NCI-H2029 (cell line): ENCODE measurements at places on chromosomes 16 and 17.

- no peak for DNase-seq
Observed at GRCh38 chr16:11799509-11800381, 2.7 kb upstream of the ZC3H7A start.

GRCh38 chr17:49928837-49929475 lies 40.0 kb upstream of the DLX4 start:
- DNase-seq, result no peak

- no peak for DNase-seq
Observed at GRCh38 chr17:7440113-7440833, 961 bp downstream of the FGF11 start.

GRCh38 chr17:28575126-28575795 lies 1.4 kb downstream of the ALDOC start:
- no peak for DNase-seq

GRCh38 chr17:61005358-61005757 lies 327.7 kb downstream of the BCAS3 start:
- no peak for DNase-seq

DNA sequence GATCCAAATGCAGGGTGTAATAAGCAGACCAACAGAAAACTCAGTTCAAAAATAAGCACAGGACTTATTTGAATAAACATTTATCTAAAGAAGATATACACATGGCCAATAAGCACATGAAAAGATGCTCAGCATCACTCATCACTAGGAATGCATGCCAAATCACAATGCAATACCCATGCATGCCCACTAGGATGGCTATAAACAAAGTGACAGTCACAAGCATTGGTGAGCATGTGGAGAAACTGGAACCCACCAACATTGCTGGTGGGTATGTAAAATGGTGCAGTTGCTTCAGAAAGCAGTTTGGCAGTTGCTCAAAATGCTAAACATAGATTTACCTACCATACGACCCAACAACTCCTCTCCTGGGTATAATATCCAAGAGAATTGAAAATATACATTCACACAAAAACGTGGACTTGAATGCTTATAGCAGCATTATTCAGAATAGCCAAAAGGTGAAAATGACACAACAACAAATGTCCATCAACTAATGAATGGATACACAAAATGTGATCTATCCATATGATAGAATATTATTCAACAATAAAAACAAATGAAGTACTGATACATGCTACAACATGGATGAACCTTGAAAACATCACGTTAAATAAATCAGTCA lies 20.1 kb downstream of the UBE2O start:
- no peak for DNase-seq

GRCh38 chr17:36812762-36813161 lies 124.5 kb upstream of the LHX1 start:
- DNase-seq, result no peak

- DNase-seq, result no peak
Observed at GRCh38 chr16:50248845-50249244, 17.5 kb upstream of the ADCY7 start.

DNA sequence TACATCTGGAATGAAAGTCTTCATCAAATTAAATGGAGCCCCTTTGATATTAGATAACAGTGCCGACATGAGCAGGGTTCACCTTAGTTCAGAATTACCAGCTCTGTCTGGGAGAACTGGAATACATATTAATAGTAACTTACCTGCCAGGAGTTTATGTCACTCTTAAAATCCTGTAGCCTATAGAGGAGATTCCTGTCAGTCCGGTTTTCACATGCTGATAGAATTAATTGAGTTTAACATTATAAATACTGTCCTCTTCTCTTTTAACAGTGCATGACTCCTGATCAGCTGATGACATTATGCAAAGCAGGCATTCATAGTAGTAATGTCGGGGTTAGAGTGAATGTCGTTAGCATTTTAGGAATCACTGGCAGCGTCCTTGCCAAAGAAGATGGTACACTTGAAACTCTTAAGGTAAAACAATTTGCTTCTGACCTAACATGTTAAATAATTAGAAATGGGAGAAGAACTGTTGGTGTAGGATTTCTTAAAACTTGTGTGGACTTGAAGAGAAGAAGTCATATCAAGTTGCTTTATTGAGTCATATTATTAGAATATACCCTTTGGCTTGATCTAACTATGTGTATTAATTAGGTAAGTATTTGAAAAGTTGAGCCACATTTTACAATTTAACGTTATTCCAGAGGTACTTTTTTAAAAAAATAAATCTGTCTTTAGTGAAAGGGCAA lies 34.3 kb downstream of the HEATR3 start:
- DNase-seq, result no peak

- no peak for DNase-seq
Observed at GRCh38 chr16:70253291-70254106, 1.8 kb upstream of the EXOSC6 start.

- no peak for DNase-seq
Observed at GRCh38 chr17:7177954-7178477, 1.2 kb downstream of the ASGR1 start.

DNA sequence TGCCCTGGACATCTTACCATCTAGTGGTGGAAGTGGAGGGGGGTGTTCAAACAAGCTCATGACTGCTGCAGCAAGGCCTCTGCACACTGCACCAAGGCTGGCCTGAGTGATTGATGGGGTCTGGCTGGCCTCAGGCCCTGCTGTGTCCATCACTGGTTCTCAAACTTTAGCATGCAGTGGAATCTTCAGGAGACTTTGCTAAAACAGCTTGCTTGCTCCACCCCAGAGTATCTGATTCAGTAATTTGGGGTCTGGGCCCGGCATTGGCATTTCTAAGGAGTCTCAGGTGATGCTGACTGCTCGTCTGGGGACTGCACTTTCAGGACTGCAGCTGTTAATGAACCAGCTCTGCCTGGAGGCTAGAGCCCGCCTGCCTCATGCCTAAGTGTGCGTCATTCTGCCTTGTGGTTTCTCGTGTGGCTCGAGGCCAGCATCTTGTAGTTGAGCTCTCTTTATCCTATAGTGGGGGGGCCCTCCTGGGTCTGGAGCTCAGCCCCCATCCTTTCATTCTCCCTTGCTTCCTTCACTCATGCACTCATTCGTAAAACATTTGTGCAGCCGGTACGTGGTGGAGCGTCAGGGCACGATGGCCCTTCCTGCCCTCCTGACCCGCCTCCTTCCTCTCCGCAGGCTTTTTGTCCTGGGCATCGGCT lies 4.1 kb downstream of the MGAT5B start:
- DNase-seq, result no peak

GRCh38 chr17:32793841-32794240 lies 83.1 kb downstream of the MYO1D start:
- no peak for DNase-seq

- no peak for DNase-seq
Observed at GRCh38 chr17:19579192-19579761, 45.6 kb downstream of the SLC47A1 start.

- DNase-seq, result no peak
Observed at GRCh38 chr16:77330332-77331042, 104.3 kb downstream of the ADAMTS18 start.

- DNase-seq, result no peak
Observed at GRCh38 chr17:79028496-79029326, 4.7 kb downstream of the C1QTNF1 start.

DNA sequence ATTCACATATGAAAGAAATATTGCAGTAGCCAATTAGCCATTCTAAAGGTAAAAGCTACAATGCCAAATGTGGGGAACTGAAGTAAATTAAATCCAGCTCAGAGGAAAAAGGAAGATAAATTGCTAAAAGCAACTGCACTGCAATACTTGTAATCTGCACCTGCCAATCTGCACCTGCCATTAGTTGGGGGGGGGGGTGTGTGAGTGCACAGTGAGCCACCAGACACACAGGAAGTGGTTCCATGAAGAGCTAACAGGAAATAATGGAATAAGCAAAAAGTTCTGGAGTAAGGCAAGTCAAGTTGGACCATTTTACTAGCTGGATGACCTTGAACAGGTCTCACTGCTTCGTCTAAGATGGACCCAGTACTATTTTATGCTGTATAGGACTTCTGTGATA lies 191.8 kb downstream of the PARN start:
- peak; percentile 43 for DNase-seq

GRCh38 chr16:369866-370436 lies 387 bp downstream of the MRPL28 start:
- no peak for DNase-seq

DNA sequence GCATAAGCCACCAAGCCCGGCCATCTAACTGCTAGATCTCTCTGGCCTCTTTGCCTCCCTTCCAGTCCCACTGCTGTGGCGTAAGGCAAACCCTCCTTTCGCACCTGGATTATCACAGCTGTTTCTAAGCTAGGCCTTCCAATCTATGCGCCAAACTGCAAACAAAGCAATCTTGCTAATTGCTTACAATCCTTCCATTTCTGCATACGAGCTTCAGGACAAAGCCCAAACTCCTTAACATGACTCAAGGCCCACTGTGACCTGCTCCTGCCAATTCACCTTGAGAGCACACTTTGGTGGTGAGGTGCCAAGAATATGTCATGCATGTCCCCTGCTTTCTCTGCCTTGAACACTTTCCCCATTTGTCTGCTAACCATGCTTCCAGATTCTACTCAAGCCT lies 6.0 kb upstream of the ARL5C start:
- no peak for DNase-seq

DNA sequence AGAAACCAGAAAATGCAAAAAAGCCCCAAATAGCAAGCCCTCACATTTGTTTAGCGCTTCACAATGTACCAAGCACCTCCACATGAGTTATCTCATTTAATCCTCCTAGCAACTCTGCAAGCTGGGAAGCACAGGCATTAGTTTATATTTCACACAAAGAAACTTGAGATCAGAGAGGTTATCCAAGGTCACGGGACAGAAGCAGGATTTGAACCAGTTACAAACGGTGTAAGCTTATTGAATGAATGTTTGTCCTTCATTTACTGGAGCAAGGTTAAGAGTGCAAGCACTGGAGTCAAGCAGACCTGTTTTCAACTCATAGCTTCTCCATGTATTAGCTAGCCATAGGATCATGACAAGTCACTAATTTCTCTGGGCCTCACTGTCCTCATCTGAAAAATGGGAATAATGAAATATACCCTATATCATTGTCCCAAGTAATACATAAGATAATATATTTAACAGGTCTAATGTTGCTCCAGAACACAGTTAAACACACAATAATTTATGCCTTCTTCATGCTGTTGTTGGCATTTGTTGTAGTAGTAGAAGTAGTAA lies 6.1 kb upstream of the HLF start:
- no peak for DNase-seq

DNA sequence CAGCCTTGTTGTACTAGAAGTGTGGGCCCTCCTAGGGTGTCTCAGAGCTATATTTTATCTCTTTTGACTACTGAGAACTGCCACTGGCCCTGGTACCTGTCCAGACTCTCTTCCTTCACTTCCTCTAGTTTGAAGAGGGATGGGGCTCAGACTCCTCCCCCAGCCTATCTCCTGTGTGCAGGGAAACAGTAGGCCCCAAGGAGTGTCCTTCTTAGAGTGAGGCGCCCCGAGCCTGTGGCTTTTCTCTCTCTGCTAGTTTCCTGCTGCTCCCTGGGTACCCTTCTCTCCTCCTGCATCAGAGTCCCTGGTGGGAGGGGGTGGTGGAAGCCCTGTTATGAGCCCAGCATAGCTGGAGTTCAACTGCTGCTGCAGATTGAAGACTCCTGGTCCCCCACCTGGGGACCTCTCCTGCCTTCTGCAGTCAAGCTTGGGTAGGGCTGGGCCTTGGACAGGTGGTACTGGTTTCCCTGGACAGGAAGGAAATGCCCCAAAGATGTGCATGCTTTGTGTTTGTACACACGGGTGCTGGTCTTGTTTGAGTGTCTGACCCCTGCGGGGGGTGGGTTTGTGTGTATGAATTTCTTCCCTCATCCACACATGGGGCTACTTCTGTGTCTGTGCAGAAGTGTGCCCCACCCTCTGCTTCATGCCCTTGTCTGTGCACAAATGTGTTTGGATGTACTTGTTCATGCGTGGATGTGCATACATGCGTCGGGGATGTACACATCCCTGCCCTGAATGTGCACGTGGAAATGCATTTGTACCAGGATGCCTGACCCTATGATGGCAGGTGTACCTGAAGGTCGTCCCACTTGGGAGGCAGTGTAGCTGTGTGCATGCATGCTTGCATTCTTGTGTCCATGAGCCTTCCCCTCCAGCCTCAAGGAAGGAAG lies 6.9 kb downstream of the RARA start:
- no peak for DNase-seq

DNA sequence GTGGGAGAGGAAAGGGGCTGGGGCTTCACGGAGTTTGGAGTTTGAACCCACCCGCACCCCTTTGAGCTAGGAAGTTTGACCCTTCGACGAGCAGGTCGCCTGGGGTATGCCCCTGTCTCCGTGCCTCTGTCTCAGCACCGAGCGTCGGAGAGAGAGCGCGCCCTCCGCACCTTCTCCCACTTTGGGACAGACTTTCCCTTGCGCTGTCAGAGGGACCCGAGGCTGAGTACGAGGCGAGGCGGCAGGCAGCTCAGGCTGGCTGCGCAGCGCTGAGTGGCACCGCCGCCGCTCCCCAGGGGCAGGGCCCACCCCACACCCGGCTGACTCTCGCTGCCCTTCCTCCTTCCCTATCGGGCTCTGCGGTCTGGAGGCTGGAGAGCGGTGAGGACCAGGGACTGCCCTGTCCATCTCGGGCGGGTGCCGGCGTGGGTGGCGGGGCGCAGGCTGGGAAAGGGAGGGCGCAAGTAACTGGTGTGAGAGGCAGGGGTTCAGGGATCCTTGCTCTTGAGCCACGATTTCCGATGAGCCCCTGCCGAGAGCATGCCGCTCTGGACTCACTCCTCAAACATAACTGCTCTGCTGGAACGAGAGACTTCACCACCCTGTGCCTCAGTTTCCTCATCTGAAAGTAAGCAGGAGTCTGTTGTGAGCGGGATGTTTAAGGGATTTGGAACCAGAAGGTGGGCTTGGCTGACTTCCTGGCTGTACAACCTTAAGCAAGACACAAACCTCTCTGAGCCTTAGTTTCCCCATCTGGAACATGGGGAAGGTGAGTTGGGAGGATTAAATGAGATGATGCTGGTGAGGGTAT lies 981 bp downstream of the BEAN1 start:
- DNase-seq, result no peak

DNA sequence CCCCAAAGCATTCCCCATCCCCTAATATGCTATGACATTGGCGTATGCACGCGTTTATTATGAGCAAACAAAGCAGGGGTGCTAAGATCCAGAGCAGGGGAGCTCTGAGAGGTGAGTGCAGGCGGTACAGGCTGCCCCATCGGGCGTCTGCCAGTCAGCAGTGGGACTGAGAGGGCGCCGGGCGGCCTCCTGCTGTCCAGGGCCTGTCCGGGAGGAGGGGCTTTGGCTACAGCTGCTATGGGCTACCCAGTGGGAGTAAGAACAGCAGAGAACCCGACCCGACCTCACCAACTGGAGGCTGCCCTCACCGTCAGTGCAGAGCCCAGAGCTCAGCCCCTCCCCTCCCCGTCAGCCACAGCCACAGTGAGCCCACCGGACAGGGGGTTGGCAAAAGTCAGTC lies 18.5 kb upstream of the AATK start:
- DNase-seq, result no peak

DNA sequence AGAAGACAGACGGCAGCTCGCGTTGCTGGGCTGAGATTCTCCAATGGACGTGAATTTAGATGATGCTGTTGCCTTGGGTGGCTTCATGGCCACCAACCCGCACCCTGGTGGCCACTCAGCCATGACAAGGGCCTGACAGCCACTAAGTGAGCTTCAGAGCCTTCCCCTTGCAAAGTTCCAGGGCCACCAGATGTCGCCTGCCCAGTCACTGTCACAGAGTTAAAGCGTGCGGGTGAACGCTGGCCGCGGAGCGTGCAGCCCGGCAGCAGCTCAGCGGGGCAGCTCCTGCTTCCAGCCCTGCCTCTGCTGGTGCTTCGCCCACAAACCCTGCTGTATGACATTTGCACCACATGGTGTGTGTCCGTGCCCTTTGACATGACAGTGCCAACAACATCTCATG lies 13.3 kb upstream of the KREMEN2 start:
- no peak for DNase-seq
